Renal cortical epithelial cell (primary cell): ENCODE measurements at places on chromosomes 16 and 17. TPM values are rescaled to one million over a fixed set of nuclear protein-coding genes. Genes with fewer than 3 reads are reported as not detected.

Gene FOXN1
- not detected in 2 replicates for total RNA-seq

Gene AIPL1
- total RNA-seq, result not detected in 2 replicates

GRCh38 chr16:53736297-53736696 lies 32.3 kb downstream of the FTO start:
- no peak for DNase-seq

GRCh38 chr17:78053777-78054468 lies 74.6 kb downstream of the TMC6 start:
- DNase-seq, result no peak

GRCh38 chr16:10868596-10869469 lies 8.2 kb upstream of the CIITA start:
- no peak for DNase-seq

DNA sequence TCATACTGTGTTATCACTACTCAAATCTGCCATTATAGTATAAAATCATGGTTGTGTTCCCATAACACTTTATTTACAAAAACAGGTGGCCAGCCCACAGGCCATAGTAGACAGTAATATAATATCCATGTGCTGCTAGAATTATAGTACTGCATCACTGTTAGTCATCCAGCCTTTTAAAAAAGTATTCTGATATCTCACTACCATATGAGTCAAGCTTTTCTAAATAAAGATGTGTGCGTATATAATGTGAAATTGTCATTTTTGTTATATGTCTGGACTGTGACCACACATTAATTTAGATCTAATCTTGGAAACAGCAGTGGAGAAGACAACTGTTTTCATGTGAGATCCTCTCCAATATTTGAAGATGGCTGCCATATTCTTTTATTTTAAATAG lies 1049.1 kb upstream of the GOT2 start:
- no peak for DNase-seq

DNA sequence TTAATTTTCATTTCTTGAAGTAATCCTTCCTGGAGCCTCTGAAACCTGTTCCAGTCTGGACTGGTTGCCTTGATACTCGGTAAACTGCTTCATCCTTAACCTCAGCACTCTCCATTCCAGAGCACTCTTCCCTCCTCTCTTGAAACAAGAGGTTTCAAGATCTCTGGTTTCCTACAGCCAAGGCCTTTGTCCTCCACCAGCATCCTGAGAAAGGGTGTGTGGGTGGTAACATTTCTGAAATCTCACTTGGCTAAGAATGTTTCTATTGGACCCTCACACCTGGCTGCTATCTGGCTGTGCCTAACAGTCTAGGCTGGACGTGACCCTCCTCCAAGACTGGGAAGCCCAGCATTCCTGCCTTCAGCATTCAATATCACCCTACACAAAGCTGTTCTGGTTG lies 99.7 kb downstream of the CYTH1 start:
- no peak for DNase-seq
